T-helper 1 cell (primary cell): ENCODE measurements at places on chromosomes 7 and 10.

- peak; percentile 76 for DNase-seq
These were observed at the start of gene AKR1B1 for GRCh38 chr7:134458806-134459698. TSS of gene AKR1B1 (minus strand) at chr7:134459100. CDS start at chr7:134459062, 38 bp downstream.

GRCh38 chr7:27739301-27739908 is 557 bp upstream of the TAX1BP1 start:
- DNase-seq, result no peak

DNA sequence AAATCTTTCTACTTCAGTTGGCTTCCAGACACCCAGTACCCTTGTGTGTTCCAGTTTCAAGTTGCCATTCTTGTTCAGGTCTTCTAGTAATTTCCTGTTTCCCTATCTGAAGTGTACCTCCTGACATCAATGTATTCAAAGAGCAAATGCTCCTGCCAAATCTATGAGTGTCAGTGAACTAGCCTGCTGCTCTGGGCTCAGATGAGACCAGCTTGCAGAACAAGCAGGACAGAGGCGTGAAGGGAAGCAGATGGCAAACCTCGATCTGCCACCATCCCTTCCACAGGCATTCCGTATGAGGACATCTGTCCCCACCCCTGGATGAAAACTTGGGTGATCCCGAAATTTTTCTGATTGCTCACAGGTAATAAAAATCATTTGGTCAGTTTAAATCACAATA is 4.4 kb upstream of the MPP7 start:
- no peak for DNase-seq

- no peak for DNase-seq
These were observed 9.7 kb downstream of the NPTX2 start for GRCh38 chr7:98626460-98627412.

- DNase-seq, result no peak
These were observed at the start of gene PCDH15 for GRCh38 chr10:54800741-54801421. TSS of gene PCDH15 (minus strand) at chr10:54801231. CDS start at chr10:54664262, 136,969 bp downstream.

DNA sequence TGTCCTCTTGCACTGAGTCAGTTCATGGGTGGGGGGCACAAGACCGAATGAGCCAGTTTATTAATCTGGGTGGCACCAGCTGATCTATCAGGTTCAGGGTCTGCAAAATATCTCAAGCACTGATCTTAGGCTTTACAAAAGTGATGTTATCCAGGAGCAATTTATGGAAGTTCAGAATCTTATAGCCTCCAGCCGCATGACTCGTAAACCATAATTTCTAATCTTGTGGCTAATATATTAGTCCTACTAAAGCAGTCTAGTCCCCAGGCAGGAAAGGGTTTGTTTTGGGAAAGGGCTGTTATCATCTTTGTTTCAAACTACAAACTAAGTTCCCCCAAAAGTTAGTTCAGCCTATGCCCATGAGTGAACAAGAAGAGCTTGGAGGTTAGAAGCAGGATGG is 33.9 kb downstream of the AKR1C8 start:
- no peak for DNase-seq

GRCh38 chr10:91690412-91690811 is 57.5 kb upstream of the PPP1R3C start:
- no peak for DNase-seq

DNA sequence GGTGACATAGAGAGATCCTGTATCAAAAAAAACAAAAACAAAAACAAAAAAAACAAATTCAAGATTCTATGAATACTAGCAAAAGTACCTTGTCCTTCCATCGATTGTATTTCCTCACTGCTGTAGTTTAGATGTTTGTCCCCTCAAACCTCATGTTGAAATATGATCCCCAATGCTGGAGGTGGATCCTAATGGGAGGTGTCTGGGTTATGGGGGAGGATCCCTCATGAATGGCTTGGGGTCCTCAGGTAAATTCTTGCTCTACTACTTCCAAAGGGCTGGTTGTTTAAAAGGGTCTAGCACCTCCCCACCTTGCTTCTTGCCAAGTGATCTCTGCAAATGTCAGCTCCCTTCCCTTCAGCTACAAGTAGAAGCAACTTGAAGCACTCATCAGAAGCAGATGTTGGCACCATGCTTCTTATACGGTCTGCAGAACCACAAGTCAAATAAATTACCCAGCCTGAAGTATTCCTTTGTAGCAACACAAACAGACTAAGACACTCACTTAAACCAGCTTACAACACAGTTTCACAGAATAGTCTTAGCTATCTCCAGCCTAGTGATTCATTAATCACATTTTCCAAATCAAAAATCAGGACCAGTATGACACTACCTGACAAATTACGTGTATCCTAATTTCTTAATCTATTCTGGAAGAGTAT is 20.7 kb downstream of the ABI1 start:
- no peak for DNase-seq

DNA sequence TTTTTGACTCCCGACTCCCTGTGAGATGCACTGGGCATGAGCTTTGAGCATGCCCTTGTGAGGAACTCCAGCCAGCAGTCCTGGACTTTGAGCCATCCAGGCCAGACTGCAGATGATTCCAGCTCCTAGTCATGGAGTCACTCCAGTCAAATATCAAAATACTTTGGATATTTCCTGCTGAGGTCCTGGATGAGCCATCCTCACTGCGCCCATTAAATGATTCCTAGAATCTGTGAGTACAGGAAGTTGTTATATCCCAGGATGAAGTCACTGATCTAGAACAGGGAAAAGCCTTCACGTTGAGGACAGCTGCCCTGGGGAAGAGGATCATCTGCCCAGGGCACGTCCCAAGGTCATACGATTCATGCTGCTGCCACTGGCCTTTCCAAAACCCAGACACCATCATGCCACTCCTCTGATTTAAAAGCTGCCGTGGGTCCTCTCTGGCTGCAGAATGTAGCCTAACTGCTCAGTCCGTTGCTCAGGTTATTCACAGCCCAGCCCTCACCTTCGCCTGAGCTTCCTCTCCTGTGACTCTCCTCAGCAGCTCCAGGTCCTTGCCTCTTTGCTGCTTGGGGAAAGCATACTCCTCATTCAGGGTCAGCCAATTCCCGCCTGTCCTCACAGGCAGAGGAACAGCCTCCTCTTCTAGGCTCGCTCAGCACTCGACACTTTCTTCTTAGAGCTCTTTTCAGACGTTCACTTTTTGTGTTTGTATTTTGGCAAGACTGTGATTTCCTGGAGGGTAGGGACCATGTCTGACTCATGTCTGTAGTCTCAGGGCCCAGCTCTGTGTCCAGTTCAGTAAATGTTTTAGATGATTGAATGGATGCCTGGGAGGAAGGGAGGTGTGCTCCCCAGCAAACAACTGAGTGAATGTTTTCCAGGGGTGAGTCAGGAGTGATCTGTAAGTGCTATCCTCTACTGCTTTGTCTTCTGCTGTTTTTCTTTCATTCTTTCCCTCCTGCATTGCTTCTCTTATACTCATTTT is 157.8 kb downstream of the SNX10 start:
- DNase-seq, result no peak

- DNase-seq, result no peak
These were observed 8.7 kb downstream of the TTYH3 start for GRCh38 chr7:2640482-2640830.

DNA sequence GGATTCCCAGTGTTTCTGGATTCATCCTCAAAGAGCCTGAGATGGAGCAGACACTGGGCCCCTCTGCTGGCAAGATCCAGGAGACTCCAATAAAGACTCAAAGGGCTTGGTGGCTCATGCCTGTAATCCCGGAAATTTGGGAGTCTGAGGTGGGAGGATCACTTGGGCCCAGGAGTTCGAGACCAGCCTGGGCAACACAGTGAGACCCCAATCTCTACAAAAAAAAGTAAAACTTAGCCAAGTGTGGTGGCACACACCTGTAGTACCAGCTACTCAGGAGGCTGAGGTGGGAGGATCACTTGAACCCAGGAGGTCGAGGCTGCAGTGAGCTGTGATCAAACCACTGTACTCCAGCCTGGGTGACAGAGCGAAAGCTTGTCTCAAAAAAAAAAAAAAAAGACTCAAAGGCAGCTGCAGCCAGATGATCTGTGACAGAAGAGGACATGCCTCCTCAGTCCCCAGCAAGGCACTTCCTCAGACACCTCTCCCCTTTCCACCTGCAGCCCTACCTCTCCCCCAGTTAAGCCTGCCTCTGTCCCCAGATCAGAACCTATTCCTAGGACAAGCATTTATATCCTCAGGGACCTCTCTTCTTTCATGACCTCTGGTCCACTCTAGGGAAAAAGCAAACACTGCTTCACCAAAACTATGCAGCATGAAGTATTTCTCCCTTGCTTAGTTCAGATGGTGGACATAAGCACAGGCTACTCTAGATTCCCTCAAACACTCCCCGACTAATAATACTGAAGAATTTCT is 27.9 kb downstream of the PDLIM1 start:
- no peak for DNase-seq

DNA sequence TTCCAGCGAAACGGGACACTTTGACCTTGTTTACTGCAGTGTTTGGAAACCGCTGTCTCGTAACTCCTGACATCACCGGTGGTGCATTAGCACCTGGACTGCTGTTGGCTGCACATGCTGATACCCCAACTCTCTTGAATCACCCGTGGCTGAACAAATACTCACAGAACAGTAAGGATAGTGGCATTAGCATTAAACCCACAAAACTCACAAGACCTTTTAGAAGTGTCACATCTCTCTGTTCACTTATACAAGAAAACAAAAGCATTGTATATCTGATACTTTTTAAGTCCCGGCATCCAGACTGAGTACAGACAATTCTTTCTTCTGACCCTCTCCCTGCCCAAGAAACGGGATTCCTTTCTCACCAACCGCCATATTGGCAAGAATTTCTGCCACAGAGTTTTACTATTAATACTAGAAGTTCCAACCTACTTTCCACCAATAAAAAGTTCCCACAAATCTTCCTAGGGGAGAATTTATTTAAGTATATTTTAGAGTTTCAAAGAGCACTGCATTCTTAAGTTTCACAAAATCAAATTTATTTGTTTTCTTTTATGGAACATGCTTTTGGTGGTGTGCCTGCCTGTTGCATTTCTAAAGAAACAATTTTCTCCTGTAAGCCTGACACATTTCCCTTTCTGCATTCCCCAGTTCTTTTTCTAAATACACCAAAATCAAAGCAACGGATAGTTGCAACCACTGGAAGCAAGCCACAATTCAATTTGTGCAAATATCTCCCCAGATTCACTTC is 208.4 kb upstream of the KLF14 start:
- no peak for DNase-seq

DNA sequence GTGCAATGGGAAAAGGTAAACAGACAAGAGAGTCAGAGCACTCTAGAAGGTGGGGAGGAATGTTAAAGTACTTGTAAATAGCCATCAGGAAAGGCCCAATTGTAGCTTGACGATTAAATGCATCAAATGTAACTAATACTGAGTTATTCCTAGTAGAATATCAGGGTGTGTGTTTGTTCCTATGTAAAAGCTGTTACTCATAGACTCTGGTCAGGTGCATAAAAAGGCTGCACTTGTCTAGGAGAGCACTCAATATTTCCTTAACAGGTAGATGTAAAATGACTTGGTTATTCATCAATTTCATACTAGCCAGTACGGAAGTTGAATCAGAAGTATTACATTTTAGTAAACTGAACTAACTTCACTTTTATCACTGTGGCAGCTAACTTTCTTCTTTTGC is 179.7 kb upstream of the AGR3 start:
- no peak for DNase-seq

DNA sequence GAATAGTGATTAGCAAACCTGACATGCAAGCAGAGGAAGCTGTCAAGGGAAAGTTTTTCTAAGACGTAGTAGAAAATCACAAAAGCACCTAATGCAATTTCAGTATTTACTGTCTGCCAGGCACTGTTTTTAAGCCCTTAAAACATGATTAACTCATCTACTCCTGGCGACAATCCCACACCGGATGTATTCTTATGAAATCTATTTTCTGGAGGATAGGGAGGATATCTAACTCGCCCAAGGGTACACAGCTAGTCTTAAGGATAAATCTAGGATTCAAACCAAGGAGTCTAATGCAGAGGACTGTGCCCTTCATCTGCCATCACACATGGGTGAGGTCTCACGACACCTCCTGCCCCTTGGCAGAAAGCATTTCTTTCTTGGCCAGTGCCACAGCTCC is 47.8 kb upstream of the FIGNL1 start:
- no peak for DNase-seq

DNA sequence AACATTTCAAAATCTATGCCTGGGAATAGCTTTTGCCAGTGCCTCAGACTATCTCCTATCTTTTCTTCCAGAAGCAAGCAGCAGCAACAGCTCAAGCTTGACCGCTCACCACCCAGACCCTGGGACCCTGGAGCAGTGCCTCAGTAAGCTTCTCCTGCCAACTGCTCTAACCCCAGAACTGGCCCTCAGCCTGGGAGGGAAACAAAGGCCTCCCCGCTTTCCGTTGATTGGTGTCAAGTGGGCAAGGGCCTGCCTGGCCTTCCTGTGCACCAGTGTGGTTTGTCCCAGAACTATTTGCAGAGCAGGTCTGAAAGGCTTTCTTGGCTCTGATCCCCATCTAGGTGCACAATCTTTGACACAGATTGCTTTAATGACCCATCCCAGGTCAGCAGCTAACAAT is 3.3 kb upstream of the ATP6V0A4 start:
- no peak for DNase-seq

GRCh38 chr10:130453036-130453720 is 317.0 kb downstream of the GLRX3 start:
- no peak for DNase-seq

GRCh38 chr7:127968547-127968946 is 62.7 kb downstream of the LRRC4 start:
- no peak for DNase-seq

DNA sequence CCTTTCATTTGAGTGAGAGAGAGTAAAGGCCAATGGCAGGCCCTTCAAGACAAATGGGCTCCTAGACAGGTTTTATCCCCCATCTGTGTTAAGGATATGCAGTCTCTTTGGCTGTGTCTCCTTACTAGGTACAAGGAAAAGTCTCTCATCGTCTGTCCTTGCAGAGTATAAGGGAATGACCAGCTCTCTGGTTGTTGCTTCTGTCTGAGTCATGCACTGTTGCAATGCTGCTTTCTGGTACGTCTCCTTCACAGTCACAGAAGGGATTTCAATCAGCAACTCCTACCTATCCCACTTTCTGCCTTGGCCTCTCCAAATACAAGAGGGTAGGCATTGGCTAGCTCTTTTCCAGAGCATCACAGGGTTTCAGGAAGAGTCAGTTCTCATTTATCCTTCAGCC is 48.1 kb downstream of the CTTNBP2 start:
- no peak for DNase-seq

DNA sequence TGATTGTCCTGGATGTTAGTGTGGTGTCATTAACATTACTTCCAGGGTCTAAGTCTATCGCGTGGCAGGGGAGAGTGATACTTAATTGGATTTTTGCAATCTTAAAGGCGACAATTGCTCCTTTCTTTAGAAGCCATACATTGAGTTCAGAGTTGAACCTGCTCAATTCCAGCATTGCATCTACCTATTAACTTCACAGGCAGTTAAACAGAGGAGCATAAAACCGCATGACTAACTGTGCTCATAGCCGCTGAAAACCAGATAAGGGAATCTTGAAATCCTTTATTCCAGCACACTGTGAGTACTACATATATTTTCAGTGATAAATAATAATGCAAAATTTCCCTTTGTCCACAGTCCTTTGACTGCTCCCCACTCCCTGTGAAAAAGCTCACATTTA is 255.3 kb downstream of the STK31 start:
- DNase-seq, result no peak

DNA sequence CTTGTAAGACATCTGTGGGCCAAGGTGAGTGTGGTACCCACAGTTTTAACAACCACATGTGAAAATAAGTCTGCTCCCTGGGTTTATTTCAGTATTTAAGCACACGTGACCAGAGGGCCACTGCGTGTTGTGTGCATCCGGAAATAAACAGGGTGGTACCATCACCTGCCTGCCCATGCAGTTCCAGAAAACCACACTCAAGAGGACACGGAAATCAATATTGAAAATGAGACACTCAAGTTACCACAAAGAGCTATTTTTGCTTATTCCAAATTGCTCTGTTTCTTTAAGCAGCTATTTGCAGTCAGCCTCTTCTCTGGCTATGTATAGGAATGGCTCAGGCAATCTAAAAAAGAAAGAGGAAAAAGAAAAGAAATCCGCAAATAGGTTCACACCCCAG is 71.8 kb upstream of the LOXL4 start:
- peak; percentile 44 for DNase-seq
